ENCODE measurements at places on chromosomes 4 and X.

- DNase-seq: no peak
Measured at GRCh38 chr4:159871141-159871540, 768.3 kb downstream of the RAPGEF2 start.

DNA sequence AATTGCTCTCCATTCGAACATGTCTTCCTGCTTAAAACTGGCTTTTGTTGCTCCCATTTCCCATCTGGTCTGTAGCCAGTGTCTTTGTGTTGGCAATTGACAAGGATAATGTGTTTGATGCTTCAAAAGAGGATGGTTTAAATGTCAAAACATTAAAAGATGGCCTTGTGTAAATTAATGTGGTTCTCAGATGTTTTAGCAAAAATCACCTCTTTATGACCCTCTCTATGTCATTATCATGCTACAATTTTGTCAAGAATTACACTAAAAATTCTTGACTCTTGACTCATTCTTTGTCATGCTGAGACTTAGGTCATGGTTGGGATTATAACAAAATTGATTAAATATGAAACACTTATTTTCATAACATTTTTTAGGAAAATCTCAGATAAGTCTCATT, 47.4 kb downstream of the TMEM131L start:
- DNase-seq: no peak

- no peak for DNase-seq
Measured at GRCh38 chrX:129779747-129780146, at the start of gene SASH3. Gene SASH3, plus strand, starts transcription at chrX:129779949. Its CDS starts 149 bp downstream, at chrX:129780098.

GRCh38 chr4:138567696-138568095, 325.5 kb upstream of the SLC7A11 start:
- DNase-seq: no peak

DNA sequence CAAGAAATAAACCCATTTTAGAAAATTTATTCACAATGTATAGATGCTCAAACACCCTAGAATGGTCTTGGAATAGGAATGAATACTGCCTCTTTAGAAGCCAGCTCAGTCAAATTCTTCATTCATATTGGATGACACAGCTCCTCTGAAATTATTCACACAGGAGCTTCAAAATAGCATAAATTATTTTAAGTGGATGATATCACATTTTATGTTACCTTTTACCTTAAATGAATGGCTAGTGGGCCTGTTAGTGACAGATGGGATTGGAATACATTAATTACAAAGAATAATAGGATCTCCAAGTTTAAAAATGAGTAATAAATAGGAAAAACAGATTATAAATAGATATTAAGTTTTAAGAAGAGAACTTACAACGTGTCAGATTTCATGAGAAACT, 184.4 kb downstream of the GABRB1 start:
- DNase-seq: no peak

DNA sequence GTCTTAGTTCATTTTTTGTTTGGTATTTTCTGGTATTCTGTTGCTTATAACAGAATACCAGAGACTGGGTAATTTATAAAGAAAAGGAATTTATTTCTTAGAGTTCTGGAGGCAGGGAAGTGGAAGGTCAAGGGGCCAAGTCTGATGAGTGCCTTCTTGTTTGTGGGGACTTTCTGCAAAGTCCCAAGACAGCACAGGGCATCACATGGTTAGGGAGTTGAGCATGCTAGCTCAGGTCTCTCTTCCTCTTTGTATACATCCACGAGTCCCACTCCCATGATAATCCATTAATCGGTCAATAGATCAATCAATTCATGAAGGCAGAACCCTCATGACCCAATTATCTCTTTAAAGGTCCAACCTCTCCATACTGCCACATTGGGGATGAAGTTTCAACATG, 31.1 kb downstream of the IL13RA1 start:
- no peak for DNase-seq

DNA sequence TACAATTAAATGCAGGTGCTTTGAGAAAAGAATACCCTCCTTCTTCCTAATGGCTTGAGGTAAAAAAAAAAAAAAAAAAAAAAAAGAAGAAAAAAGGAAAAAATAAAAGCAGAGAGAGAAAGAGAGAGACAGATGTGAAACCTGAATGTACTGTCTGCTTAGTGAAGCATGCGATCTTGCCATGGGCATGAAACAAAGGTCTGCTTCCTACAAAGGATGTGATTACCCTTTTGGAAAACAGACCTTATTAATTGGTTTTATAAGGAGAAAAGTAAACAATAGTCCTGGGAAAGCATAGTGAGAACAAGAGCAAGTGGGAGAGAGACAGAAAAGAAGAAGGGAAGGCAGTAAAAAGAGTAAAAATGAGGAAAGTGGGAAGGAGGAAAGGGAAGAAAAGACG, 526.1 kb upstream of the PABPC4L start:
- no peak for DNase-seq

GRCh38 chr4:147012059-147012707, 66.5 kb upstream of the TTC29 start:
- no peak for DNase-seq

GRCh38 chr4:107279733-107280132, 243.6 kb upstream of the DKK2 start:
- DNase-seq: no peak

DNA sequence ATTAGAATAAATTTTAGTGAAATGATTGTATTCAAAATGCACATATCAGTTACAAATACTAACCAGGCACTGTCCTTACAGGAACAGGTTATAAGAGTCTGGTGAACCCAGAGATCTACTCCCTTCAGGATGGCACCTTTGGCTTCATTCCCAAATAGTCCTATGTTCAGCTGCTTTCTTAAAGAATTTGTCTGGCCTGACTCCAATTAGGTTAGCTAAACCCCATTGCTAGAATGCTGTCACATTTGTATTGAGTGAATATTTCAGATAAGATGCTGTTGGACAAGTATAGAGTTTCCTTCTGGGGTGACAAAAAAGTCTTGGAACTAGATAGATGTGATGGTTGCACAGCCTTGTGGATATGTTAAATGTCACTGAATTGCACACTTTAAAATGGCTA, 69.4 kb downstream of the EFHC2 start:
- no peak for DNase-seq

- no peak for DNase-seq
Measured at GRCh38 chr4:55722132-55722531, 86.0 kb upstream of the NMU start.

GRCh38 chr4:98484031-98484430, 174.4 kb downstream of the TSPAN5 start:
- DNase-seq: no peak

DNA sequence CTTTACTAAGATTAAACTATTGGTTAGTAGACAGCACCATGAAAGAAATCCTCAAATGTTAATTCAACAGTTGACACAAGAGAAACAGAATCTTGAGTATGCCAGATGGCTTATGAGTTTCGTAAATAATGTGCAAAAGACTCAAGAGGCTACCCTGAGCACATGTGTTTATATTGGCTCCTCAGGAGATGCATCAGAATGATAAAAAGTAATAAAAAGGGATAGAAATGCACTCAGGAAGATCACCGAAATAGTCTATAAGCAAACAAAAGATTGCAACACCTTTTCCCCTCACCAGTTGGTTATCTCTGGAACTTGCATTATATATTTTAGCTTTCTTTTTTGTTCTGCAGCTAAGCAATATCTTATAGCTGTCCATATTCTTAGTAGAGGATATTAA, 84.4 kb downstream of the SCFD2 start:
- DNase-seq: no peak

- no peak for DNase-seq
Measured at GRCh38 chrX:23727206-23727605, 15.9 kb downstream of the ACOT9 start.

GRCh38 chrX:137982472-137983172, 416.7 kb downstream of the ZIC3 start:
- no peak for DNase-seq

- DNase-seq: no peak
Measured at GRCh38 chr4:145483514-145483913, 1.9 kb downstream of the SMAD1 start.

GRCh38 chr4:142840516-142841123, 5.5 kb downstream of the INPP4B start:
- no peak for DNase-seq

DNA sequence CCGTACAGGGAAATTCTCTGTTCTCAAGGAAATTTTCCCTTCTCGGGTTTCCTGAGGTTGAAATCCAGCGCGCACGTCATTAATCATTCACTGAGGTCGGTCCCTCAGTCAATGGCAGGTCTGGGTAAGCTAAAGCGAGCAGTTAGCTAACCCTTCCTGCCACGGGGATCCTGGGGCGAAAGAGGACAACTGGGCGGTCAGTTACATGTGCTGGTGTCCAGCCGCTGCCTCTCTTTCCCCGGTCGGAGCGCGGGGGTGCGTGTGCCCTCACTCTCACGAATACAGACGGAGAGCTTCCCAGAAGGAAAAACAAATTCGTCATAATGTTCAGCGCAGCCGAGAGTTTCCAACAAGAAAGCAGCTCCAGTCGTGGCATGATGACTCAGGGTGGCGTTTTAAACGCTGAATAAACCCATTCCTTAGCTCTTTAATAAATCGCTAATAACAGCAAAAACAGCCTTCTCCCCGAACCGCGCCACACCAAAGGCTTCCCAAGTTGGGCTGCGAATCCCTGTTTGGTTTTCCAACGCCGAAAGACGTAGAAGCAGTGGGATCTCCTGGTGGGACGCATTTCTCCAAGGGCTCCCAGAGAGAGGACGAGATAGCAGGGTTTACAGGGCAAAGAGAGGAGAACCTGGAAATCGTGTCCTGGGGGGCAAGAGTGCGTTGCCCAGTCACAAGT, 752 bp upstream of the FGF5 start:
- DNase-seq: no peak

DNA sequence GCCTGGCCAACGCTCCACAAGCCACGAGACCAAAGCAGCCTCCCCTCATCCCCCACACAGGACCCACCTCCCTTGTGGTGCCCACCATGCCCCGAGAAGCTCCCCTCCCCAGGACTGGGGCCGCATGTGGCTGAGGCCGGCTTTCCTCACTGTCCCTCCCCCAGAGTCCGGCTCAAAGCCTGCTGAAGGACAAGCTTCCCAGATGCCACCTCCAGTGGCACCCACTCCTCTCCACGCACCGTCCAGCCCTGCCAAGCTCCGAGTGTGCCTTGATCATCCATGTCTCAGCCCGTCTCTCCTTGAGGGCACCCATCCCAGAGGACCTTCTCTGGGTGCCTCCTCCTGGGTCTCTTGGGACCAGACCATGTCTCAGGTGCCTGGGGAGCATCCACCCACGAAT, 58.8 kb upstream of the MXD4 start:
- DNase-seq: no peak

Measured in activated T-cell treated with anti-CD3 and anti-CD28 coated beads, Interleukin-2, amount 50 U/mL, for 4 hours (primary cell).